ENCODE measurements at places on chromosomes 3 and 15.

DNA sequence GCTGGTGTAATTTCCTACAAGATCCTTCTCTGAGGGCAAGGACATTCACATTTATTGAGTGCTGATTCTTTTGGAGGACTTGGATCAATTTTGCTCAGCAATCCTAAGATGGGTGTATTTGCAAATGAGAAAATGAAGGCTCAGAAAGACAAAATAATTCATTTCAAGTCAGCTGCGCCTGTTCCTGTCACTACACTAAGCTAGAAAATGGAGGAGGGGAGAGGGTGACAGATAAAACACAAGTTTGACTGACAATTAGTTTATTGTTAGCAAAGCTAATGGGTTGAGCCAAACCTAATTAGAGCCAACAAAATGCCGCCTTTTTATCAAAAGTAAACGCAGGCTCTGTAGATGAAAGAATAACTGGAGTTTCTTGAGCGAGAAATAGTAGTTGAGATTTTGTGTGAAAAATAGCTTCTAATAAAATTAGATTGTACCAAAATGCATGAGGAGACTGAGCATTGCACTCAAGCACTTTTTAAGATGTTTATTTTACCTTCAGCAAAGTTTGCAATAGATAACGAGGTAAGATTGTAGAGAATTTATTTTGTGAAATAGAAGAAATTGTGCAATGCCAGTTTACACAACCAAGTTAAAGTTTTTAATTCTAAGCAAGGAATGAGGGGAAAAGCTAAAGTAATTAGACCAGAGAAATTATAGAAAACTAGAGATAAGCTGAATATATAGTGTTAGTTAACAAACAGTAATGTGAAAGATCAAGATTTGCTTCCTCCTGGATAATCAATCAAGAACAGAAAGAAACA lies 39.6 kb upstream of the SECISBP2L start:
- no peak for DNase-seq

DNA sequence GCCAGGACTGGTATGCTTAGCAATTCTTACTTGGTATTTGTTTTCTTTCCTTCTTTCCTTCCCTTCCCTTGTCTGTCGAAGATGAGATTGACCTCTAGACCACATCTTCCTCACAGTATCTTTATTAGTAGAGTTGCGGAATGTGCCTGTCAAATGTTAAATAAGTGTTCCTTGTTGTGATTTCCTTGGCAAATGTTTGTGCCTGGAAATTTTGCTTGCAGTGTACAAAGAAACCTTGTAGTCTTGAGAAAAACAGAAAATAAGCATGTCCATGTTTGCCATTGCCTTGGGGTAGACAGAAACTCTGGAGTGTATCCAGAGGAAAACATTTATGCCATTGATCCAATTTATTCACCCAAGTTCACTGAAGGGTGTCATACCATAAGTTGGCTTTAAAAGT lies 79.5 kb upstream of the ZNF385D start:
- no peak for DNase-seq

DNA sequence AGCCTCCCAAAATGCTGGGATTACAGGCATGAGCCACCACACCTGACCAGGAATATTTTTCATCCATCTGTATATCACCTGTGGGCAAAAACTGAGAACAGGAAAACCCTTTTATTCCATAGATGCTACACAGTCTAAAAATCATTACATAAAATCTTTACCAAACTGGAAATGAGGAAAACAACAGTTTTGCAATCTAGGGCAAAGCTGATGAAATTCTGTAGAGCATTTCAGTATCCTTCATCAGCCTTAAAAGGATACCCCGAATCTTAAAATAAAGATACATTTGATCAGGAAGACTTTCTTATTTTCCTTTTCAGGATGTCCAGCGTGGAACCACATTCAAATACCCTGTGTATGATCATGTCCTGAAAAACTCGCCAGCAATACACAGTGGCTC lies 7.1 kb downstream of the SIAH2 start:
- no peak for DNase-seq

- no peak for DNase-seq
Measured at GRCh38 chr3:175257123-175257522, 398.0 kb downstream of the NAALADL2 start.

- no peak for DNase-seq
Measured at GRCh38 chr3:146326875-146327543, 76.1 kb upstream of the PLSCR4 start.

DNA sequence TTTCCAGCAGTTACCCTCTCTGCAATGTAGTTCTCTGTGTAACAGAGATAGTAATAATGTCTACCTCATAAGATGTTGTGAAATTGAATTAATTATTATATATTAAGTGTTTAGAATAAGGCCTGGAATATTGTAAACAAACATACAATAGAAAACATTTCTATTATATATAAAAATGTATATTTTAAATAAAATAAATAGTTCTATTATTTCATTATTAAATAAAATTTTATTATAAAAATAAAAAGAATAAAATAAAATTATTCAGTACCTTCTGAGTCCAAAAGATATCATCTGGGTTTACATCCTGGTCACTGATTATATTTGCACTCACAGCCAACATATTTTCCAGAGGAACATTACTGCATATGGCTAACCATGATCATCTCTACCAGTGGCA lies 135.4 kb downstream of the LRRC3B start:
- DNase-seq: no peak

DNA sequence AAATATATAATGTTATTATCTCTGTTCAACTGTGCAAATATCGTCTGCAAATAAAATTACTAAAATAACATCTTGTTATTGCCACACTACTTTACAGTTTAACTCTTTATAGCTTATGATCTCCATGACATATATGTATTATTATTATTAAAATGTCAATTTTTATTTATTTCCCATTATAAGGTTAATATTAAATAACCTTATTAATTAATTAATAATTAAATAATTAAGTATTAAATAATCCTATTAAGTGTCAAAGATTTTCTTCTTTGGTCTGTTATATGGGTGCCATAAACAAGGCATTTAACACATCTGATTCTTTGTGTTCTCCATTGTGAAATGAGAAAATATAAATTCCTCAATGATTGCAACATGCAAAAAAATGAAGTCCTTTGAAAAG lies 10.0 kb downstream of the BCHE start:
- no peak for DNase-seq

DNA sequence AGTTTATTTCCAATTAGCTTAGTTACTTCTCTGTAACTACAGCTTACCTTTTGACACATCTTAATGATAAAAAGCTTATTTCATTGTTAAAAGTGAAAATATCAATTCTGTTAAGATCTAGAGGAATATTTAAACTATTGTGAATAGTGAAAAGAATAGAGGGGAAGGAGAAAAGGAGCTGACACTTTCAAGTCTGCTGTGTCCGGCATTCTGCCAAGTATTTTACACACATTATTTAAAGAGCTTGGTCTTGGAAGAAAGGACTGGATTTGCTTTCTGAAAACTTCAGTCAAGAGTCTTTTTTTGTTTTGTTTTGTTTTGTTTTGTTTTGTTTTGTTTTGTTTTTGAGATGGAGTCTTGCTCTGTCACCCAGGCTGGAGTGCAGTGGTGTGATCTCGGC lies 34.8 kb downstream of the CCDC80 start:
- DNase-seq: no peak

DNA sequence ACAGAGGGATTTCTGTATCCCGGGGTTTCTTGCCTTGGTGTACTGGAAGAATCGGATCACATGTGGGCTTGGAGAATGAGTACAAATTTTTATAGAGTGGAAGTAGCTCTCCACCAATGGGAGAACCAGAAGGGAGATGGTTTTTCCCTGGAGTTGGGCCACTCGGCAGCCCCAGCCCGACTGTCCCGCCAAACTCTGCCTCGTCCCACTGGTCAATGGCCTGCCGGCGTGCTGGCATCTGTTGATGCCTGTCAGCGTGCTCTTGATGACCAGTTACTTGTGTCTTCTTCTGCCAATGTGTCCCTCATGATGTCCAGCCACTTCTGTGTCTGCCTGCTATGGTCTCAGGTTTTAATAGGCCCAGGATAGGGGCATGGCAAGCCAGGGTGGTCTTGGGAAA lies 100.5 kb downstream of the CFAP44 start:
- DNase-seq: no peak

DNA sequence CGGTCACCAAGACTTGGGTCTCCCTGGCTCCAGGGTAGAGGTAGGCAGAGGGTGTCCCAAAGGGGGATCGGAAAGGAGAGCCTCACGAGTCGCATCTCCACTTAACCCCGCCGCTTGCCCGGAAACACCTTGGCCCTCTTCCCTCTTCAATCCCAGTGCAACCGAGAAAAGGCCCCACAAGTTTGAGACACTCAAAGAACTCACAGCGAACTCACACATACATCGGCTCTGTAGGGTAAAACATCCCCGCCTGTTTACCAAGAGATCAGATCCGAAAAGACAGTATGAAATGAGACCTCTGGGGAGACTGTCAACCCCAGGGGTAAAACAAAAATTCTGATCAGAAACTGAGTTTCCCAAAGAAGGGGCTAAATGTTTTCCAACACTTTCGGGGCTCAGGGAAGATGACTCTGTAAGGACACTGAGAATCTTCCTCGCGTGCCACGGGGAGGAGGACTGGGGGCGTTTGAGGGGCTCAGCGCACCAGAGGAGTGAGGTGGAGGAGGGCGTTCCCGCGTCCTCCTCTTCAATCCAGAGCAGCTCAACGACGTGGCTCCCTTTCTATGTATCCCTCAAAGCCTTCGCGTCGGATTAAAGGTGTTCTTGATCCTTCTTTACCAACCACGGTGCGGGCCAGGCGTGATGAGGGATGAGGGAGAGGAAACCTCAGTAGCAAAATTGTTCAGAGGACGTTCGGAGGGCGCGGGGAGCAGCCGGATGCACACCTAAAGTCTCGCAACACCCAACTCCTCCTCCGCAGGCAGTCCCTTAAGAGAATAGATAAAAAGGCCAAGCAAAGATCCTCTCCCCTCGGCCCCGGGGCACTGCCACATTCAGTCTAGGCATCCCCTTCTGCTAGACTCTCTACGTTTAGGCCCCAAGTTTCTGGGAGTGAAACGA lies 3.7 kb downstream of the WNT5A start:
- DNase-seq: peak; percentile 21

GRCh38 chr3:146164971-146165769 lies 4.2 kb upstream of the PLOD2 start:
- no peak for DNase-seq

GRCh38 chr3:130299531-130299930 lies 45.9 kb upstream of the COL6A5 start:
- no peak for DNase-seq

- no peak for DNase-seq
Measured at GRCh38 chr3:150783316-150783715, 20.3 kb upstream of the SIAH2 start.

- DNase-seq: no peak
Measured at GRCh38 chr3:82020282-82020681, 258.8 kb upstream of the GBE1 start.

GRCh38 chr3:190996181-190996775 lies 133.8 kb upstream of the GMNC start:
- DNase-seq: no peak

DNA sequence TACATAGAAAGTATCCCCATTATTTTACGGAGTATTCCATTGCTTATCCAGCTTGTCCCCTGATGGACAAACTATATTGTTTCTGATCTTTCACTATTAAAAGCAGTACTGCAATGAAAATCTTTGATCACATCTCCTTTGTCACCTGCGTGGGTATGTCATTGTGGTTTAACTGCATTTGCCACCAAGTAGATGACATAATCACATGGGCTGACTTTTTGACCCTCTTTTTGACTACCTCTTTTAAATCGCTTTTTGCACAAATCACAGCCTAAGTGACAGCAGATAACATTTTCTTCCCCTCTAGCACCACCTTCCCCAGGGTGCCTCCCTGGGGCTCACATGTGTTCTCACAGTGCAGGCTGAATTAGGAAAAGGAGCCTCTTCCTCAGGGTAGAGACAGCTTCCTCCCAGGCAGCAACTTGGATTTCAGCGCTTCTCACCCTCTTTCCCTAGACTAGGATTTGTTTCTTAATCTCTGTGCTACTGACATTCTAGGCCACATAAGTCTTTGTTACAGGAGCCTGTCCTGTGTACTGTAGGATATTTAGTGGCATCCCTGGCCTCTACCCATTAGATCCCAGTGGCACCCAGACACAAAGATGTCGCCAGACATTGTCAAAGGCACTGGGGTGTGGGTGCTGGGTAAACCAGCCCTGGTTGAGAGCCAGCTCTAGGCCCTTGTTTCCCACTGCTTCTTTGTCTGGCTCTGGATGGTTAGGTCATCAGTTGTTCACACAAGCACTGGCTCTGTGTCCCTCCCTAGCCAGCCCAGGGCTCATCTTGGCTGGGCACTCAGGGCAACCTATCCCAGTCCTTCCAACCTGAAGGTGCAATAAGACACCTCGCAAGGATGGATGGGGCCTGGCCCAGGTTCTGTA lies 1.3 kb upstream of the RBP1 start:
- DNase-seq: no peak

- DNase-seq: no peak
Measured at GRCh38 chr3:29644261-29644660, 363.4 kb downstream of the RBMS3 start.

- no peak for DNase-seq
Measured at GRCh38 chr3:9260305-9260704, 10.9 kb upstream of the SRGAP3 start.

GRCh38 chr3:3068358-3068881 lies 41.8 kb downstream of the IL5RA start:
- DNase-seq: no peak

DNA sequence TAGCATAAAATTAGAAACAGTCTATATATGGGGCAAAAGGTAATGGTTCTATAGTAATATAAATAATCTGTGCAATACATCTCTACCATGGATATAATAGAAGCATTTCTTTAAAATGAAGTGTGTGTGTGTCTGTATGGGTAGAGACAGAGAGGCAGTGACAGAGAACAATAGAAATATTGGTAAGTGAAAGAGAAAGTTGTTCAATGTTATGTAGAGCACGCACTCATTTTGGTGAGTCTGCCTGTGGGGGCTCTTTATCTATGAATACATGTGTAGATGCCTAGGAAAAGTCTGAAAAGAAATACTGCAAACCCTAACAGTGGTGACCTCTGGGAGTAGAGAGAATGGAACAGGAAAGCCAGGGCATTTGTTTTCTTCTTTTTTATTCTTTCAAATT lies 182.6 kb downstream of the STAC start:
- DNase-seq: no peak

DNA sequence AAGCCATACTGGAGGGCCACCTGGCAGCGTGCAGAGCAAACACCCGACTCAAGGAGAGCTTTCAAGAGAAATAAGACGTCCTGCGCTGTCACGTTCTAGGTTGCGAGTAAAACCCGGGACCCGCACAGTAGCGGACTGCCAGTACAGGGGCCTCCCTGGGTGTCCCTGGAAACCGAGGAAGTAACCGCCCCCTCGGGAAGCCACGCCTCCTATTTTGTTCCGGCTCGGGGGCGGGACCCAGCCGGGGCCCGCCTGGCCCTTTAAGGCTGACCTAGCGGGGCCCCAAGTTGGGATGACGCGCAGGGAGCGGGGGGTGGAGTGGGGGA lies 218 bp upstream of the MAPKAPK3 start:
- peak; percentile 84 for DNase-seq

- DNase-seq: no peak
Measured at GRCh38 chr3:120471643-120472042, 20.9 kb upstream of the FSTL1 start.

GRCh38 chr3:184654375-184654774 lies 57.5 kb downstream of the MAGEF1 start:
- no peak for DNase-seq

GRCh38 chr3:114743746-114744485 lies 403.2 kb downstream of the ZBTB20 start:
- no peak for DNase-seq
